ENCODE measurements at places on chromosomes 6 and 20. TPM values are rescaled to one million over a fixed set of nuclear protein-coding genes. Genes with fewer than 3 reads are reported as not detected.

The PNPLA1 gene
- total RNA-seq = not detected

The SNAP91 gene
- total RNA-seq = not detected

The GSTA4 gene
- 28.6 TPM for total RNA-seq

The SLC12A5 gene
- 0.76 TPM for total RNA-seq

The CASS4 gene
- not detected for total RNA-seq

The SCUBE3 gene
- total RNA-seq = not detected

The LAMA2 gene
- total RNA-seq = 0.30 TPM

The TREML2 gene
- 0.08 TPM for total RNA-seq

The BPI gene
- not detected for total RNA-seq

The AHI1 gene
- 6.1 TPM for total RNA-seq

The TMEM217 gene
- total RNA-seq = 0.23 TPM

The CCN5 gene
- total RNA-seq = not detected

The F13A1 gene
- not detected for total RNA-seq

The USP49 gene
- total RNA-seq = 0.30 TPM

The CGA gene
- total RNA-seq = not detected

The TP53INP2 gene
- total RNA-seq = 0.80 TPM

The NHLRC1 gene
- total RNA-seq = 2.0 TPM

The KCNK15 gene
- total RNA-seq = under 0.01 TPM

The TMEM74B gene
- total RNA-seq = 0.39 TPM

The GNAS gene
- 594 TPM for total RNA-seq

The SAMD5 gene
- total RNA-seq = 1.8 TPM

The C6orf15 gene
- total RNA-seq = 0.16 TPM

Data from hair follicular keratinocyte (primary cell).